Activated T-helper 1 cell treated with anti-CD3 and anti-CD28 coated beads, Interleukin-2, amount 50 U/mL, for 16 hours (primary cell): ENCODE measurements at places on chromosomes 11 and 22.
A peak's percentile ranks its signal among the peaks of the same experiment; 100 is the strongest.

DNA sequence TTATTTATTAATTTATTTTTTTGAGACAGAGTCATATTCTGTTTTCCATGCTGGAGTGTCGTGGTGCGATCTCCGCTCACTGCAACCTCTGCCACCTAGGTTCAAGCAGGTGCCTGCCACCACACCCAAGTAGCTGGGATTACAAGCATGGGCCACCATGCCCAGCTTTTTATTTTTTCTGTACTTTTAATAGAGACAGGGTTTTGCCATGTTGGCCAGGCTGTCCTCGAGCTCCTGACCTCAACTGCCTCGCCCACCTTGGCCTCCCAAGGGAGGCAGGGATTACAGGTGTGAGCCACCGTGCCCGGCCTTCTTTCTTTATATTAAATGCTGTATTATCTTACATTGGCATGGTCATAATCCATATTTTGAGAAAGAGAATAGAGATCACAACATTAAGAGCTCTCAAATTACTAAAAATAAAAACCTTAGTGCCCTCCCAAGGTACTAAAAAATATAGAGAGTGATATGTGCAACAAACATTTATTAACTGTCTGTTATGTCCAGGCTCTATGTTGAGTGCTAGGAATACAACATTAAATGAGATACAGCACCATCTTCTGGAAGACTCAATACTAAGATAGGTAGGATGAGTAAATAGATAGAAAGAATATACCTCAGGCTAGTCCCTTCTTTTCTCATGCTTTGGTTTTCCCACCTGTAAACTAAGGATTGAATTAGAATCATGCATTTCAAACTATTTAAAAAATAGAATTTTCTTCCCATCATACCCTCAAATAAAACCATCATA lies 84.1 kb downstream of the BBOX1 start:
- no peak for DNase-seq

- DNase-seq = no peak
These were observed 15.7 kb upstream of the IL10RA start for GRCh38 chr11:117970400-117971024.

DNA sequence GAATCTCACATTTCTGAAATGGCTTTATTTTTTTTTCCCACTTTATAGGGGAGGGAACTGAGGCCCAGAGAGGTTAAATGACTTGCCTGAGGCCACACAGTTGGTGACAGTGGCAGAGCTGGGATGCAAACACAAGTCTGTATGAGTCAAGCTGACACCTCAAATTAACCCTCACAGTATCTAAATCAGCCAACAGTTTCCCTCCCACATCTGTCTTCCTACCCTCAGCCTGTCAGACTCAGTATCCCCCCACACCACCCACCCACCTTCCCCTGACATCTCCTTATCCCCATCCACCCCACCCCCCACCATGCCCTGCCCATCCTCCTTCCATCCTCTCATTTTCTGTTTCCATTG lies 95.2 kb downstream of the TP53I11 start:
- DNase-seq = no peak

DNA sequence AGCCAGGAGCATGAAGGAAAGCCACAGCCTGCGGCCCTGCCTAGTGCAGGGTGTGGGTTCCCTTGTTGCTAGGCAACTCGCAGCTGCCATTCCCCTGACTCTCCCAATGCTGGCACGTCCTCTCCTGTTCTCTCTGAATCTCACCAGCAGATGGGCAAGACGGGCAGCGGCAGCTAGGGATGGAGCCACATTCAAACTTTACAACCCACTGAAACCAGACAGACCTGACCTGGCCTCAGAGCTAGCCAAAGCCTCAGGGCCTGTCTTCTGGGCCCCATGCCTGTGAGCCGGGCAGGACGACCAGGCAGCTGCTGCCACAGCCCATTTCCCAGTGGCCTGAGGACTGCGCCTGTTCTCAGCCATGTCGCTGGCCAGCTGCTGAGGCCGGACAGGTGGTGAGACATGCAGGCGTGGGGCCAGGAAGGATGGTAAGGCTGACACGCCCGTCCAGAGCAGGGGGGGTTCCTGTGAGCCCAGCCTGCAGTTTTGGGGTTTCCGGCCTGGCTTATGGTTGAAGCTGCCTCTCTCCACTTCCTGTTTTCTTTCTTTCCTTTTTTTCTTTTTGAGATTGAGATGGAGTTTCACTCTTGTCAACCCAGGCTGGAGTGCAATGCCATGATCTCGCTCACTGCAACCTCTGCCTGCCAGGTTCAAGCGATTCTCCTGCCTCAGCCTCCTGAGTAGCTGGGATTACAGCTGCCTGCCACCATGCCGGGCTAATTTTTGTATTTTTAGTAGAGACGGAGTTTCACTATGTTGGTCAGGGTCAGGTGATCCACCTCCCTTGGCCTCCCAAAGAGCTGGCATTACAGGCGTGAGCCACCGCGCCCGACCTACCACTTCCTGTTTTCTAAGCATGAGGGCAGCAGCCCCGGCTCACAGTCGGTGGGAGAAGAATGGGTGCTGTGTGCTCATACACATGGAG lies 4.1 kb downstream of the SUN2 start:
- peak; percentile 61 for DNase-seq
